Myocyte (in vitro differentiated cells): ENCODE measurements at places on chromosomes 4 and X.

- no peak for DNase-seq
Observed at GRCh38 chr4:180160195-180160983, 2082.8 kb upstream of the TENM3 start.

DNA sequence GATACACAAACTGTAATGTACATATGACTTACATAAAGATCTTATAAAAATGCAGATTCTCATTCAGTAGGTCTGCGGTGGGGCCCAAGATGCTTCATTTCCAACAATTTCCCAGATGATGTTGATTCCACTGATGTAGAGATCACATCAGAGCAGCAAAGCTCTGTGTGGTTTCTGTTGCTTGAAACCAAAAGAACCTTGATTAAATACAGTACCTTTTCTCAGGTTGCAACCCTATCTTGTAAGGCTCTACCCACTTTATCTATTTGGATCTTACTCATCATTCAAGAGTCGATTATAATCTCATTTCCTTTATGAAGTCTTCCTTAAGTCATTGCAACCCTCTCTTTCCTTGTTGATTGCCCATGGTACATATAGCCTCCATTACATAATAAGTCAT, 816.8 kb downstream of the RPA4 start:
- DNase-seq = no peak

- no peak for DNase-seq
Observed at GRCh38 chr4:10140866-10141759, 24.5 kb upstream of the WDR1 start.

- DNase-seq = no peak
Observed at GRCh38 chrX:78624962-78625909, 33.9 kb downstream of the RTL3 start.

- DNase-seq = no peak
Observed at GRCh38 chr4:8459867-8460445, 19.4 kb downstream of the TRMT44 start.

DNA sequence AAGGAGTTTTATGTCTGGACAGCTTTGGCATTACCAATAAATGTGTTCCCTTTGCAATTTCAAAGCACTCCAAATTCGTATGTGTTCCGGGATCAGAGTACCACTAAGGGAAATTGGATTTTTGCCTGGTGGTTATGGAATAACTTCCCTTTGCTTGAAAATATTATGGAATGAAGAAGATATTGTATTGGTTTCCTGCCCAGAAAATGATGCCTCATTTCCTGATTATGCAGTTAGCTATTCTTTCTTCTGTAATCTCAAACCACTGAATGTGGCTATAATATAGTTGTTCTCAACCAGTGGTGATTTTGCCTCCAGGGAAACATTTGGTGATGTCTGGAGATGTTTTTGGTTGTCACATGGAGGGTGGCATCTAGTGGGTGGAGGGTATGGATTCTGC, 142.9 kb downstream of the PCDH7 start:
- peak; percentile 32 for DNase-seq

DNA sequence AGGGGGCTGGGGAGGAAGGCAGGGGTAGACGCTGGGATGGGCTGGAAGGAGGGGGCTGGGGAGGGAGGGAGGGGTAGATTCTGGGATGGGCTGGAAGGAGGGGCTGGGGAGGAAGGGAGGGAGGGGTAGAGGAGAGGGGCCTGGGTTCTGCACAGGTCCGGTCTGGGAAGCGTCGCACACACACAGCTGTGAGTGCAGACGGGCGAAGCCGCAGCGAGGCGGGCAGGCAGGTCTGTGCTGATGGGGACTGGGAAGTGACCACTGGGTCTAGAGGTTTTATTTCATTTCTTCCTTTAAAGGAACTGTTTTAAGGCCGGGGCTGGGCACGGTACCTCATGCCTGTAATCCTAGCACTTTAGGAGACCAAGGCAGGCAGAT, 69.1 kb upstream of the MXD4 start:
- no peak for DNase-seq

- no peak for DNase-seq
Observed at GRCh38 chr4:7140692-7141069, 51.7 kb upstream of the SORCS2 start.

DNA sequence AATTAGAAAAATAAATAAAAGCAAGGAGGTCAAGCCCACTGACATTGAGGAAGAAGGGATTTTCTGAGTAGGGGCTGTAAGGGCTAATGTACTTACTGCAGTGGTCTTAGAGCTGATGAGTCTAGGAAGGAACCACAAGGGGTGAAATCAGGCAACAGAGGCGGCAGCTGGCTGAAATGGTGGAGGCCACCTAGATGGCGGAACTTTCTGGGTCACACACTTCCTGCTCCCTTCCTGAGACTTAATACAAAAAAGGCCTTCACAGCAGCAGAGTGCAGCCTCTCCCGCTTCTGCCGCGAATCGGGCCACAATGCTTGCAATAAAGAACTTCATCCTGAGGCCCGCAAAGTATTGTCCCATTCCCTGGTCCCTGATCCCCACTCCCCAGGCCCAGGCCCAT, 15.4 kb downstream of the SNX12 start:
- DNase-seq = no peak

DNA sequence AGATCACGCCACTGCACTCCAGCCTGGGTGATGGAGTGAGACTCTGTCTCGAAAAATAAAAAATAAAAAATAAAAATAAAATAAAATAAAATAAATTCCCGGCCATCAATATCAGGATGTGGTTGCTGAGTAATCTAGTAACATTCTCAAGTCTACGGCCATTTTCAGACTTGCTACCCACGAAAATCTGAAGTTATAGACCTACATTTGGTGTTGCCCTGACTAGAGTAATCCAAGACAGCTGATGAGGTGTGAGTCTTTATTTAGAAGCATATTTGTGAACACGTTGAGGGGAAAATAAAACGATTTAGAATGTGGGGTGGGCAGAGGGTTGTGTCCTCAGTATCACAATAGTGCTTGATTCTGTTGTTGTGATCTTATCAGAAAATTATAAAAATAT, 130.2 kb upstream of the MID1 start:
- no peak for DNase-seq

GRCh38 chr4:10243856-10244255, 127.3 kb upstream of the WDR1 start:
- no peak for DNase-seq

- peak; percentile 55 for DNase-seq
Observed at GRCh38 chr4:110211007-110211769, 12.8 kb upstream of the ELOVL6 start.

- DNase-seq = no peak
Observed at GRCh38 chr4:153809307-153809706, 20.4 kb upstream of the SFRP2 start.

DNA sequence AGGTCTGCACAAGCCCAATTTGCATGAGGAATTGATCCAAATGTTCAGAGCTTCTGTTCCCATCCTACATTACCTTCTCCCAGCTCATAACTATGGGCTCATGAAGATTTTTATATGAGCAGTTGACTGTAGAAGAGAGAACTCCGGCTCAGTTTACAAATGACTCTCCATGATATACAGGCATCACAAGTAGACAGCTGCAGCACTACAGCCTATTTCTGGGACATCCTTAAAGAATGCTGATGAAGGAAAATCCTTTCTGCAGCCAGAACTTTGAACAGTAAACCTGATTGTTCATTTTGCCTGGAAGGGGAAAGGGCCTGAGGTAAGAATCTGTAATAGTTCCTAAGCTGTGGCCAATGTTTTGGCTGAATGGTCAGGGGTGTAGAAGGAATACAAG, 174.1 kb upstream of the CXCL13 start:
- DNase-seq = peak; percentile 42

GRCh38 chrX:67004451-67004850, 365.6 kb upstream of the EDA2R start:
- DNase-seq = no peak

DNA sequence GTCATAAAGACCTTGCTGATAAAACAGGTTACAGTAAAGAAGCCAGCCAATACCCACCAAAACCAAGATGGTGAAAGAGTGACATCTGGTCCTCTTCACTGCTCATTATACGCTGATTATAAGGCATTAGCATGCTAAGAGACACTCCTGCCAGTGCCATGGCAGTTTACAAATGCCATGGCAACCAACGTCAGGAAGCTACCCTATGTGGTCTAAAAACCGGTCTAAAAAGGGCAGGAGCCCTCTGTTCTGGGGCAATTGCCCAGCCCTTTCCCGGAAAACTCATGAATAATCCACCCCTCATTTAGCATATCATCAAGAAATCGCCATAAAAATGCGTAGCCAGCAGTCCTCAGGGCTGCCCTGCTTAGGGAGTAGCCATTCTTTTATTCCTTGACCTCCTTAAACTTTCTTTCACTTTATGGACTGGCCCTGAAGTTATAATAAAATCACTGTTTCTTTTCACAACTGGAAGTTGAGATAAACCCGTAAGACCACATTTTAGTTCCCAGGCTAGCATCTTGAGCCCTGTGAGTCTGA, 260.5 kb upstream of the FAT1 start:
- no peak for DNase-seq

GRCh38 chrX:32867781-32868523, 343.4 kb downstream of the DMD start:
- DNase-seq = peak; percentile 22

DNA sequence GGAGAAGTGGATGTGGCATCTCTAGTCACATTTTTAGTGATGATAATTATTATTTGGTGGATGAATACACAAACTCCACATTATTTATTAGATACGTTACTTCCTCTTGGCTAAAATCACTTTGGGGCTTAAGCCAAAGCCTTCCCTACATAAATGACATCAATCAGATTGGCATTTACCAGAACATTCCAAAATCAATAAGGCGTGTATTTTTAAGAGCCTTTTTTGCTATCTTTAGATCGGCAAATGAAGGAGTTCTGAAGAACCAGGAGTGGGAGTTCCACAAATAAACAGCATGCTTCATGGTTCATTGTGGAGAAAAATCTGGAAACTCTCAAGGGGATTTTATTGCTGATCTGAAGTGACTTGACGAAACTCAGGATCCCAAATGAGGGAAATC, 89.7 kb downstream of the AMELX start:
- DNase-seq = no peak

- DNase-seq = peak; percentile 80
Observed at GRCh38 chr4:41177016-41177415, 37.3 kb downstream of the APBB2 start.

GRCh38 chr4:114495471-114495928, 103.1 kb upstream of the UGT8 start:
- no peak for DNase-seq

- DNase-seq = no peak
Observed at GRCh38 chrX:25558137-25558536, 542.4 kb upstream of the ARX start.

DNA sequence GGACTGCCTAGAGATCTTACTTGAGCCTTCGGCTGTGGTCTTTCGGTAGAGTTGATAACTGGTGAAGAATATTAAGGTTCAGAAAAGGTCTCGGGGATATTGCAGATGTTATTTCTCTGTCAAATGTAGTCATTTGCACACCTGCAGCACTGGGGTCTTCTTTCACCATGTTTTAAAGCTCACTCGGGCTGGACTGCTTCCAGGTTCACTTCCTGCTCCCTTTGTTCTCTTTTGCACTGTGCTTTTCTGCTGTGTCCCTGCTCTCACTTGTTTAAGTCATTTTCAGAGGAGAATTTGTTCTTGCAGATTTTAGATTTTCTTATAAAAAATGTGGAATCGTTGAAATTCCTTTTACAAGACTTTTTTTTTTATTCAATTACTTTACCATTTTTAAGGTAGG, 68.5 kb downstream of the BMPR1B start:
- no peak for DNase-seq

DNA sequence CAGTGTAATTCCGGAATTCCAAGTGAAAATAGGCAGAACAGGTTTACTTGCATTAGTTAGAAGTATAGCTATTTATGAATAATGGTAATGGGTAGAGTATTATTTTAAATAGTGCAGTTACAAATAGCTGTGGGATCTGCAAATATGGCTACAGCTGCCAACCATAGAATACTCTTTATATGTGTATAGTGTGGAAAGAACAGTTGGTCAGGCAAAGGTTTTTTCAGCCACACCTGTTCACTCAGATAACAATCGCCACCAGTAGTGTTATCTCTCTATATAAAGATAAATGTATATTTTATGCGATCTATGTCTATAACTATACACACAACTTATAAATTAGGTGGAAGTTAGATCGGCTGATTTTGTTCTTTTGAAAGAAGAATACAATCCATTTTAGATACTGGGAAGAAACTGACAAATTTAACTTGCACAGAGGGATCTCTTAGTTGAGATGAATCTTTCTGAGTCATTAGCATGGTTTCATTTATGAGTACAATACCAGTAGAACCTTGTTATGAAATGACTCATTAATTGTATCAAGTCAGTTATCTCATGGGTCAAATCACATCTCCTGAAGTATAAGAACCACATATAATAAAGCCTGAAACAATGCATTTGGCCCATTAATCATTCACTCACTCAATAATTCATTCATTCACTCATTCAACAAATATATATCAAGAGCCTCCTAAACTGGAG, 100.9 kb upstream of the NR3C2 start:
- DNase-seq = no peak

GRCh38 chr4:54527532-54527931, 130.2 kb upstream of the KIT start:
- DNase-seq = no peak

- no peak for DNase-seq
Observed at GRCh38 chrX:75963774-75964173, 178.7 kb upstream of the MAGEE2 start.

GRCh38 chr4:3739577-3739976, 26.6 kb upstream of the ADRA2C start:
- DNase-seq = peak; percentile 78

DNA sequence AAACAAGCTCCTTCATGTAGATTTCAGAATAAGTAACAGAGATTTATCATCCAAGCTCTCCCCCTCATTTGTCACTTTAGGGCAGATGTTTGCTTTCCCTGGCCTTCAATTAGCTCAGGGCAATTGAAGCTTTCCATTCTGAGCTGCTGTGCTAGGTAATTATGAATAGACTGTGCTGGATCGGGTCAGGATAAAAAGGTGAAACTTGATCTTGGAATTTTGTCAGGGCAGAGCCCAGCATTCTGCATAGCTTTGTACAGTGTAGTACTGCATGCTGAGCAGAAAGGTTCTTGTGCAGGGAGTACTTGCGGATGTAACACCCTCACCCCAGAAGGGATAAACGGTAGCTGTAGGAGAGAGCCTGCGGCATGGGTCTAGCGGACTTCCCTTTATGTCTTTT, 64.0 kb upstream of the CLDN34 start:
- DNase-seq = peak; percentile 37

- DNase-seq = no peak
Observed at GRCh38 chrX:35819241-35819640, 21.1 kb downstream of the MAGEB16 start.

- no peak for DNase-seq
Observed at GRCh38 chr4:55830716-55831115, 11.1 kb downstream of the EXOC1L start.

- DNase-seq = peak; percentile 32
Observed at GRCh38 chr4:45102716-45103115, 376.4 kb upstream of the GNPDA2 start.

- DNase-seq = no peak
Observed at GRCh38 chr4:953574-953915, 19.8 kb downstream of the DGKQ start.

- no peak for DNase-seq
Observed at GRCh38 chrX:105114554-105115130, 105.9 kb downstream of the TEX13A start.
